Myocyte (in vitro differentiated cells): ENCODE measurements at places on chromosomes 1 and 21.

GRCh38 chr1:235843461-235843961 is 23.2 kb downstream of the LYST start:
- peak; percentile 35 for DNase-seq

- DNase-seq: no peak
Measured at GRCh38 chr21:34132926-34133325, 59.5 kb downstream of the MRPS6 start.

- DNase-seq: no peak
Measured at GRCh38 chr1:18332576-18332975, 148.2 kb upstream of the KLHDC7A start.

DNA sequence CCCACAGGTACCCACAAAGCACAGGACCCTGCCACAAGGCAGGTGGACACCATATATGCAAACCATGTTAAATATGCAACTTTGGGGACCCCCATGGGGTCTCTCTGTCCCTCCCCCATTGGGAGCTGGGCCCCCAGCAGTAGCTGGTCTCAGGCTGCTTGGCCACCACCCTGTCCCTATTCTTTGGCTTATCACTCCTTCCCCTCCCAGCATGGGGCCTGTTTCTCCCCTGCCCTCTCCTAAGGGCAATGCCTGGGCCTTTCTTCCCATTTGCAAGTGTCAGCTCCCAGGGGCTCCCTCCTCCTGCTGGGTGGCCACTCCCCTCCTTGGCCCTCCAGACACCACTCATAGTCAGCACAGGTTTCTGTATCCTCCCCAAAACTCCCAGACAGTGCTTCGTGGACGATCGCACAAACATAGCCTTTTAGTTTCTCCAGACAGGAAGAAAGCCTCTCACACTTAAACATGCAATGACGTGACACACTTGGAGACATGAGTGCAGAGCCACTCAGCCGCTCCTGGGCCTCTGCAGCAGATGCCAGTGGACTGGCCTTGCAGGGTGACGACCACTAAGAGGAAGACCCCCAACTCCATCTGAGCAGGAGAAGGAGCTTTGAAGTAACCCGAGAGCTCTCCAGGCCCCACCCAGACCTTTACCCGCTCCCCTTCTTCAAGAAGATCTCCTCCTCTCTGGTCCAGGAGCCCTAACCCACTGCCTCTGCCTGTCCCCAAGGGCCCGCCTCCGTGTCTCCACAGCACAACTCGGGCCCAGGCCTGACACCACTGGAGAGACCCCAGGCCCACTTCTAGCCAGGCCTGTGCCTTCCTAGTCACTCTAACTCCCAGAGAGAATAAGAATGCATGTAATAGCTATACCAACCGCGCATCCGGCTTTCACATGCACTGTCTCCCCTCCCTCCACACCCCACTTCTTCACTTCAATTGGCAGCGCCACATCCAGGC is 22.9 kb downstream of the CITED4 start:
- no peak for DNase-seq

DNA sequence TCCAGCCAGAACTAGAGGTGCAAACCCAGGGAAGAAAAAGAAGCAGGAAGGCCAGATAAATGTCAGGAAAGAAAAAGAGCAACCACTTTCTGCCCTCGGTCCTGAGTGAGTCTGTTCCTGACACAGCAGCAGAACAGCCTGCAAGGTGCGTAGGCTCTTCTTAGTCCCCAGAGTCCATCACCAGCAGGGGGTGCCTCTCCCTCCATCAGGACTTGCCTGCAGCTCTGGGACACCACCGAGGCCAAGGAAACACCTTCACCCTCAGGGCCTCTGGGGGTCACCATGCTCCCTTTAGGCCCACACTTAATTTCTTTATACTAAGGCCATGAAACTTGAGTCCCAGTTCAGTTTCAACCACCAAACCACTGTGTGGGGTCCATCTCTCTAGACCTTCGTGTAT is 43.7 kb upstream of the NFASC start:
- peak; percentile 7 for DNase-seq

- DNase-seq: no peak
Measured at GRCh38 chr21:43694437-43695079, 24.4 kb upstream of the PDXK start.

- peak; percentile 69 for DNase-seq
Measured at GRCh38 chr1:90114521-90115141, 119.7 kb downstream of the ZNF326 start.

DNA sequence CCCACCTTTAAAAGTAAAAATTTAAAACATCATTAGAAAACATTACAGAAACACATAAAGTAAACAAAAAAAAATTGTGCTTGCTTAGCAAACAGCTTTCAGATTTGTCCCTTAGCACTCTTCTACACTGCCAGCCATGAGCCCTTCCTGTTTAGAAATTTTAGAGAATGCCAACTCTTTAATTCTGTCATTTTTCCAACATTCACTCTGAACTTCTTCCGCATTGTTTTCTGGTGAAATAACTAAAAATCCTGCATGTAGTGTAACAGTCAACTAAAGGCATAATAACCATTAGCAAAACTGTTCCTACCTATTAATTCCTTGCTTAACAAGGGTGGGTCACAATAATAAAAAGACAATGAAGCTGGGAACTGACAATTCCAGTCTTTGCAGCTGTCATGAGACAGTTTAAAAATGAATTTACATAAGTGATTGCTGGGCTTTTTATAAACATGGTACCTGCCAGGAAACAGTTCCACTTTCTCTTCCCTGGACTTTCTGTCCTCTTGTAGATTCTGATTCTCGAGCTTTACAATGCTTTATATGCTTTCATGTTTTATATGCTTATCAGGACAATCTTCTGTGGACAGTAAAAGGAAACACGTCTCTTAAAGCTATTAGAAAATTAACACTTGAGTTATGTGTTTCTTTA is 19.0 kb downstream of the GNG12 start:
- DNase-seq: peak; percentile 43

DNA sequence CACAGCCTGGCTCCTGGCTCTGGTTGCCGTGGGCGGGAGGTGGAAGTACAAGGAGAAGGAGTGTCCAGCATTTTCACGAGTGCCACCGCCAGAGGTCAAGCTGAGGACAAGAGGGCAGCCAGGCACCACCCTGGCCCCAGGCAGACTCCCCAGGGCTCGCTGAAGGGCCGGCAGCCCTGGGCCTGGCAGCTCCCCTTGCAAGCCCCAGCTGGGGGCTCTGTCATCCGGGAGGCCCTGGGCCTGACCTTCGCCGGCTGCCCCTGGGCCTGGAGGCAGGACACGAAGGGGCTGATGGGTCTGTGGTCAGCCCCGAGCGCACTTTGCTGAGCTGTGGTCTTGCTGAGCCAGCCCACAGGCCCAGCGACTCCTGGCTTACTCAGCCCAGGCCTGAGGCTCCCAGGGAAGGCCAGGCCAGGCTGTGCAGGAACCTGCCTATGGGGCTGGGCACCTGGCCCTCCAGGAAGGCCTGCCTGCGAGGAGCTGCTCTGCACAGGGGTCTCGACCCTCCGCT is 74.8 kb downstream of the MORN1 start:
- DNase-seq: peak; percentile 74

GRCh38 chr1:22323141-22323845 is 128.4 kb upstream of the ZBTB40 start:
- DNase-seq: no peak

GRCh38 chr1:9855186-9855585 is 31.4 kb upstream of the CLSTN1 start:
- no peak for DNase-seq

GRCh38 chr21:35953597-35953996 is 106.7 kb downstream of the SETD4 start:
- DNase-seq: no peak

DNA sequence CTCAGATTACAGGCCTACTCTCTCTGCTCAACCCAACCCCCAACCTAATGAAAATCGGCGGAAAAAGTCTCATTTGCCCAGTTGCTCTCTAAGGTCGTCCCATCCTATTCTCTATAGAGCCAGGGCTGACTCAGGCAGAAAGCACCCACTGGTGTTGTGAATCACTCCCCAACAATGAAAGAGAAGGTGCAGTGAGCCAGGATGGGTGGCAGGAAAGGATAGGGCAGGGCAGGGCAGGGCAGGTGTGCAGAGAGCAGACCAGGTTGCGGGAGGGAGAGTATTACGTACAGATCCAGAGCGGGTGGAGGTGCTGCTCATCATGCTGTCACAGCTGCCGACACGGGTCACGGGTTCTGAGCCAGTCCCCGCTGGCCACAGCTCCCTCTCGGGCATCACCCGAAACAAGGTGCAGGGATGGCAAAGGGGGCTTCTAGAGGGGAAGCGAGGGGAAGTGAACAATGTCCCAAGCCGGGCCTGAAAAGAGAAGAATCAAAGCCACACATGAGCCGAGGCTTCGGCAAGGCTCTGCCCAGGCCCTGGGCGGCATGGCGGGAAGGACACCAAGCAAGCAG is 5.3 kb downstream of the C1orf116 start:
- peak; percentile 30 for DNase-seq

GRCh38 chr1:89670163-89670562 is 37.2 kb downstream of the LRRC8C start:
- no peak for DNase-seq

- peak; percentile 37 for DNase-seq
Measured at GRCh38 chr1:31181515-31182343, 58.0 kb downstream of the NKAIN1 start.

- no peak for DNase-seq
Measured at GRCh38 chr1:29944253-29944905, 708.1 kb downstream of the PTPRU start.

GRCh38 chr21:38985568-38986378 is 180.0 kb downstream of the ETS2 start:
- peak; percentile 90 for DNase-seq

DNA sequence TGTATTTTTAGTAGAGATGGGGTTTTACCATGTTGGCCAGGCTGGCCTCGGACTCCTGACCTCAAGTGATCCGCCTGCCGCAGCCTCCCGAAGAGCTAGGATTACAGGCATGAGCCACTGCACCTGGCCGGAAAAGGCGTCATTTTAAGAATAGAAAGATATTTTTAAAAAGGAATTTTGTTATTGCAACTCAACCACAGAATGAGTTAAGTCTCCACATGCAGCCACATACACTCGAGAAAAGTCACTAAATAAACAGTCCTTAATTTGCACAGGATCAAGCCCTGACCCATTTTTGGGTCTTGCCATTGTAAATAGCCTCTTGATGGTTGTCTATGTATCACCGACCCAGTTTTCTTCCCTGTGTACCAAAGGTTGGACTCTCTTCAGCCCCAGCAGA is 85.5 kb downstream of the FBXO2 start:
- DNase-seq: peak; percentile 83

- DNase-seq: no peak
Measured at GRCh38 chr1:107525145-107525544, 384.3 kb downstream of the NTNG1 start.

DNA sequence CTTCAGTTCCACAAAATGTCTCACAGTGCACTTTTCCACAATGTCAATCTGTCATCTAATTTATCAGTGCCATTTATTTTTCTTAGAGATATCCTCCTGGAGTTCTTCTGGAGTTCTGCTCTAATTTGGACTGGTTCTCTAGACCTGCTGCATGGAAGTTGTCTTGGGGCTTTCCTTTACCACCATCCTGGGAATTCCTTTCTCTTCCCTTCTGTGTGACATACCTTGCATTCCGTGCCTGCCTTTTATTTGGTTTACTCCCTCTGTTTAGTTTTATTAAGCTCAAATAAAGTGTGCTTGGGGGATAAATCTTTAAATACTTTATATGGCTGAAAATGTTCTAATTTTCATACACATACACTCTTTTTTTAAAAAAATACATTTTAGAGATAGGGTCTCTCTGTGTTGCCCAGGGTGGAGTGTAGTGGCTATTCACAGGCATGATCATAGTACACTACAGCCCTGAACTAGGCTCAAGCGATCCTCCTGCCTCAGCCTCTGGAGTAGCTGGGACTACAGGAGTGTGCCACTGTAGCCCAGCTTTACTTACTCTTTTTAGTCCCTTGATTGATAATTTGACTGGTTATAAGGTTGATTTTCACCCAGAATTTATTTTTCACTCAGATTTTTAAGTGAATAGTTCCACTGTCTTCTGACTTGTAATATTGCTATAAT is 14.4 kb downstream of the MTF2 start:
- DNase-seq: no peak
